ENCODE measurements at places on chromosomes 16 and 17.
A peak's percentile ranks its signal among the peaks of the same experiment; 100 is the strongest.

GRCh38 chr17:78133971-78134898 is 3.7 kb downstream of the TMC8 start:
- peak; percentile 58 for DNase-seq

DNA sequence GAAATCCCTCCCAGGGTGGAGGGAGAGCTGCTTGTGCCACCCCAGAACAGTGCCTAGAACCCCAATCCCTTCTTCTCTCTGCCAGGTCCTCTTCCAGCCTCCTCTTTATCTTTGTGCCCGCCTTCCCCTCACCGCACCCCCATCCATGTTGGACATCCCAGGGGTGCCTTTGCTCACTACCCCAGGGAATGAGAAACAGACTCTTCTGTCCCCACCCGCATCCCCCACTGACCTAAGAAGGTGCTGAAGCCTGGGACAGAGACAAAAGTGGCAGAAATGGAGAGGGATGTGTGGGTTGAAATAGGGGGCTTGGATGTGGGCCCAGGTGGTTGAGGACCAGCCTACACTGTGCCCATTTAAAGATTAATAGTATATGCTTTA is 17.0 kb downstream of the ALOX15B start:
- DNase-seq: no peak

DNA sequence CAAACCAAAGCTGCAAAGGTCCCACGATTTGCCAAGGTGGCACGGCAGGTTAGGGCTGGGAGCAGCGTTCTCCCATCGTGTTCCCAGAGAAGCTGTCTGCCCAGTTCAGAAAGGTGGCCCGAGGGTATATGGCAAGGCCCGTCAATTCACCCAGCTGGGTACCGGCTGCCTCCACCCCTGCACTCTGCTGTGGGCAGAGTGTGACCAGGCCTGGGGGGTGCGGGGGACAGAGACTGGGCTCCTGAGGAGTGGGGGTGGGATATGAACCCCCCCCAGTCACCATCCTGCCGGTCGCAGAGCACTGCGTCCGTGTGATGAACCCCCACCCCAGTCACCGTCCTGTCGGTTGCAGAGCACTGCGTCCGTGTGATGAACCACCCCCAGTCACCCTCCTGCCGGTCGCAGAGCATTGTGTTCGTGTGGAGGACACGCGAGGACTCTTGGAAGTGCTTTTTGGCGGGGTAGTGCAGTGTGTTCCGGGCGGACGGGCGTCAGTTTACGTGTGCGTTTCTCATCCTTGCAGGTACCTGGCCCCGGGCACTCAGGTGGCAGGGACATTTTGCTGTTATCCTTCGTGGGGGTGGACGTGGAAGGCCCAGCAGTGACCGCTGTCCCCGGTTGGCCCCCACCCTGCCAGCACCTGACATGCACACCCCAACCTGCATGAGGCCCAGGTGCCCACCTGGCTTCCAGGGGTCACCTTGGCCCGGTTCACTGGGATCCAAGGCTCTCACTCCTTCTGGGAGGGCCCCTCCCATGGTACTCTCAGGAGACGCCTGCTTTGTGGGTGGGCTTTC is 2.7 kb upstream of the FASN start:
- no peak for DNase-seq

GRCh38 chr16:20870122-20870820 is 29.9 kb downstream of the DCUN1D3 start:
- DNase-seq: no peak

GRCh38 chr17:81828656-81829055 is 4.4 kb downstream of the MCRIP1 start:
- DNase-seq: no peak

GRCh38 chr16:65263896-65264295 is 142.0 kb upstream of the CDH11 start:
- DNase-seq: no peak

GRCh38 chr16:82396509-82396908 is 226.5 kb upstream of the MPHOSPH6 start:
- no peak for DNase-seq

GRCh38 chr16:67406111-67406971 is 9.9 kb downstream of the ZDHHC1 start:
- no peak for DNase-seq

GRCh38 chr16:12067714-12068401 is 91.3 kb downstream of the SNX29 start:
- DNase-seq: peak; percentile 57

DNA sequence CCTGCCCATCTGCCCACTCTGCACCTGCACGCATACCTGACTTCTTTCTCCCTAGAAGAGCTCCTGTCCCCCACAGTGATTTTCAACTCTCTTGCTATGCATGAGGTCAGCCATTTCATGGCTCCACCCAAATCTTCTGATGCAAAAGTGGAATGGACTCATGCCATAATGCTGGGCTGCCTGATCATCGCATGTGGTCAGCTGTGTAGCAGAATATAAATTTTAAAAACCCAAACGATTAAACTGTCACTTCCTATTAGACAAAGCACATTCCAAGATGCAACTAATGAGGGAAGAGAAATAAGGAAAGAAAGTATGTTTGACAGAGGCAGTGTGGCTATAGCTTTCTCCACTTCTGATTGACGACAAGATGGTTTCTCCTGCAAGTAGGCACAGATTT is 26.1 kb downstream of the GRIN2A start:
- no peak for DNase-seq

- no peak for DNase-seq
Measured at GRCh38 chr16:1343428-1344242, 8.0 kb downstream of the TSR3 start.

GRCh38 chr17:50837980-50838954 is 2.9 kb downstream of the WFIKKN2 start:
- no peak for DNase-seq

DNA sequence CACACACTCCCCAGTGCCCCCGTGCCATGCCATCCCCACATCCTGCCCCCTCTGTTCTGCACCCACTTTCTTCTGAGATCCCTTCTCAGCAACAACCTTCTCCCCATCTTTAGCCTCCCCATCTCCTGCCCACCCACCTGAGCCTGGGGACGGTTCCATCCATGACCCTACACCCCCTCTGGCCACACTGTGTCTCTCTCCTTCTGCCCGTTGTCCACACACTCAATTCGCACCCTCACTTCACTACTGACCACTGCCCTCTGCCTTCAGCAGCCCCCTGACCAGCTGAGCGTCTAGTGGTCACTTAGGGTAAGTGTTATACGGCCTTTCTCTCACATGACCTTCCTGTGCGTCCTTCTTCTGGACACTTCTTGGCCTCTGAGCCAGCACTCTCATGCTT is 6.1 kb downstream of the ARHGAP27 start:
- no peak for DNase-seq

DNA sequence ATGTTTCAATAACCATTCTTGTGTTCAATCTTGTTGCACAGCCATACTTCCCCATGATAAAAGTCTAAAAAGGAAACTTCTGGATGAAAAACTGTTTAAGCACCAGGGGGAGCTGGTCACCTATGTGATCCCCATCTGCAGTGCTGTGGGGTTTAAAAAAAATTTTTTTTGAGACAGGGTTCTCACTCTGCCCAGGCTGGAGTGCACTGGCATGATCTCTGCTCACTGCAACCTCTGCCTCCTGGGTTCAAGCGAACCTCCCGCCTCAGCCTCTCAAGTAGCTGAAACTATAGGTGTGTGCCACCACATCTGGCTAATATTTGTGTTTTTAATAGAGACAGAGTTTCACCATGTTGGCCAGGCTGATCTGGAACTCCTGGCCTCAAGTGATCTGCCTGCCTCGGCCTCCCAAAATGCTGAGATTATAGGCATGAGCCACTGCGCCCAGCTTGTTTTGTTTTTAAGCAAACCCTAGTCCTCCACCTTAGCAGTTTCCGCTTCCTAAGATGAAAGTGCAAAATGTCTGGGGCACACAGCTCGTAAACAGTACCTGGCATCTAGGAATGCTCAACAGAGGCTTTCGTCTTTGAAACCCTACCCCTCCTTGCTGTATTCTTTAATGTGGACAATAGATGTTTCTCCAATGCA is 25.4 kb downstream of the DNAJA2 start:
- peak; percentile 20 for DNase-seq

- DNase-seq: no peak
Measured at GRCh38 chr17:76422860-76423259, 30.1 kb downstream of the UBE2O start.

DNA sequence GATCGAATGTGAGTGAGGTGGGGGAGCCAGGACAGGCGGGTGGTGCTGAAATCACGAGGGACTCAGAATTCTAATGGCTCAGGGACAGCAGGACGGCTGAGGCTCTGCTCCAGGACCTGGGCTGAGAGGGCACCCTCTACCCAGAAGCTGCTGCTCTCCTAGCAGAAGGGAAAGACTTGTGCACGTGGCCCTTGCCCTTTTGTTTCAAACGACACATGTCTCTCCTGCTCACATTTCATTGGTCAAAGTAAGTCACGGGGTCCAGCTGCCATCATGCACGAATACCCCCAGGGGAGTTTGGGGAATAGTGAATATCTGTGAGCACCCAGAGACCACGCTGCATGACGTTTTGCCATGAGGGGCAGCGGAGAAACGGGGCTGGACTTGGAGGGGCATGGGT is 73.2 kb downstream of the RTN4RL1 start:
- no peak for DNase-seq

DNA sequence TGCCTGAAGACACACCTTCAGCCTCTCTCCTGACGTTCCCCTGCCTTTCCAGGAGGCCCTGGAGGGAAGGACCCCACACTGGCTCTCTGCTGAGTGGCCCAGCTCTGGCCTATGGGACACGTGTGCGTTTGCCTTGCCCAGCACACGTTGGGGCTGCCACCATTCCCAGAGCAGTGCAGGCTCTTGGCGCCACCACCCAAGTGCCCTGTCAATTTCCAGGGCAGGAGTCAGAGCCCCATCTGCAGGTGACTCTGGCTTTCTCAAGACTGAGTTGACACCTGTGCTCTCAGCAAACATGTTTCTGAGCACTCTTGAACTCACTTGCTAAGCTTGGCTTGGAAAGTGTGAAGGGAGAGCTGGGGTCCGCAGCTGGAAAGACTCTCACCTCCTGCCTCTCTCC is 4.7 kb upstream of the IRF8 start:
- no peak for DNase-seq

GRCh38 chr16:84597528-84597896 is 20.4 kb downstream of the COTL1 start:
- DNase-seq: no peak

- no peak for DNase-seq
Measured at GRCh38 chr16:22926105-22926751, 112.3 kb downstream of the HS3ST2 start.
